Osteoblast (primary cell): ENCODE measurements at places on chromosomes 2 and 18. TPM values are rescaled to one million over a fixed set of nuclear protein-coding genes. Genes with fewer than 3 reads are reported as not detected.

DYSF gene
- 2.7 and 4.3 TPM in 2 replicates for total RNA-seq

UGT1A10 gene
- not detected in 2 replicates for total RNA-seq

DNA sequence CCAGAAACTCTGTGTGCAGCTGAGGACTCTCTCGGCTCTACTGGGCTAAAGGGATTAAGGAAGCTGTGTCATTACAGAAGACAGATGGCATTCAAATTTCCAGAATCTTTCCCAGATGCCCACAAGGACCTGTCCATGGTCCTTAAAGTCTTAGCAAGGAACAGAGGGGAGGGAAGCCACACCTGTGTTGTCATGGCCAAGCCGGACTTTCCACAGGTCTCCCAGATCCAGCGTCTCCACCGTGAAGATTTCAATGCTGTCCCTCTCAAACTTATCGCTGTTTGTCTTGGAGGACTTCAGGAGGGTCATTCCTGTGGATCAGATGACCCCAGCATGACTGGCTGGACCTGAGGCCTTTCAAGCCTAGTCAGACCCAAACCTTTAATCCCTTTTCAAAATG, 114.5 kb downstream of the LOXHD1 start:
- no peak for DNase-seq

DNA sequence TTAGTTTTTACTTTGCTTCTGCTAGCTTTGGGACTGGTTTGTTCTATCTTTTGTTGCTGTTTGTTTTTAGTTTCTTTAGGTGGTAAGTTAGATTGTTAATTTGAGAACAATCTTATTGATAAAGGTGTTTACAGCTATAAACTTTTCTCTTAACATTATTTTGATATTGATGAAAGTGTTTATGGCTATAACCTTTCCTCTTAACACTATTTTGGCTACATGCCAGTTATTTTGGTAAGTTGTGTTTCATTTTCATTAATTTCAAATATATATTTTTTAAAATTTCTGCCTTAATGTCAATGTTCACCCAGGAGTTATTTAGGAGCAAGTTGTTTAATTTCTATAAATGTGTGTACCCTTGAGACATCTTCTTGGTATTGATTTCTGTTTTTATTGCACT, 229.6 kb upstream of the SYT4 start:
- DNase-seq: no peak

DNA sequence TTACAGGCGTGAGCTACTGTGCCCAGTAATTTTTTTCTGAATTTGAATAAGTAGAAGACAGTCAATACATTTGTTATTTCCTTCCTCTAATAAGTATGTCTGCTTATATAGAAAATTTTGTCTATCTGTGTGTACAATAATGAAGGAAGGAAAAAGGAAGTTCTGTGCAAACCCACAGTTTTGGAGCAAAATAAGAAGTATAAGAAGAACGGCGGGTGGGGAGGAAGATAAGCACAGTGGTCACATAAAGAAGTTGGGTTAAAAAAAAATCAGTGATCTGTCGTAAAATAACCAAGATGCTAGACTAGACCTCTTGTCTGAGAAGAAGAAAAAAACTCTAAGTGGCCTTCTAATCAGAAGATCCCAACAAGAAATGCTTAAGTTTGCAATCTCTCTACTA, 20.2 kb downstream of the MGAT4A start:
- no peak for DNase-seq
